ENCODE measurements at places on chromosomes 5 and 9. TPM values are rescaled to one million over a fixed set of nuclear protein-coding genes. Genes with fewer than 3 reads are reported as not detected.

TLX3 gene
- total RNA-seq, result not detected

ZDHHC11B gene
- total RNA-seq, result 5.6 TPM

C9orf85 gene
- 14.2 TPM for total RNA-seq

- no peak for DNase-seq
Observed at GRCh38 chr9:116157436-116158138, 4.0 kb downstream of the PAPPA start.

DNA sequence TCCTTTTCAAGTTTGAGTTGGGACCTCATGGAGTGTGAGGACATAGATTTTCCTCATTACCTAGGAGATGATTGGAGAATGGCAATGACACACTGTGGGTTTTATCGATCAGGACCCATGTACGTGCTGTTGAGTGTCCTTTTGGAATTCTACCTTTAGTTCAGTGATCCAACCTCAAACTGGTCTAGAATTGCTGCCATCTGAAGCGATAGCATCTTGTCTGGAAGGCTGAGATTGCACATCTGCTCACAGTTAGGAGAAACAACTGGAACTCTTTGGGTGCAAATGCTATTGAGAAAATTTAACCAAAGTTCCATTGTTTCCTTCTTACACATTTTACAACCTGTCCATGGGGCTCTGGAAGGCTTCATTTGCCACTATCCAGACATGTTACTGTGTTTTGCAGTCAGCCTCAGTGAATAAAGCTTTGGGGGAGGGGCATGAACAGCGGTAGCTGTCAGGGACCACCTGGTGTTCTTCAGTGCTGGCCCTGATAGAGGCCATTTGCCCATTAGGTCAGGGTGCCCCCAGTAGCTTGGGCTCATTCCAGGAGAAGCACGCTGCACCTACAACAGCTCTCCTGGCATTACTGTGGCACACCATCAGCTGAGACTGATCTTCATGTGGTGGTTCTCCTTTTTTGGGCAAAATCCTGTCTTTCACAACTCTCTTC lies 123.1 kb downstream of the PDE8B start:
- no peak for DNase-seq

- DNase-seq, result no peak
Observed at GRCh38 chr5:33659526-33660169, 218.9 kb downstream of the TARS1 start.

DNA sequence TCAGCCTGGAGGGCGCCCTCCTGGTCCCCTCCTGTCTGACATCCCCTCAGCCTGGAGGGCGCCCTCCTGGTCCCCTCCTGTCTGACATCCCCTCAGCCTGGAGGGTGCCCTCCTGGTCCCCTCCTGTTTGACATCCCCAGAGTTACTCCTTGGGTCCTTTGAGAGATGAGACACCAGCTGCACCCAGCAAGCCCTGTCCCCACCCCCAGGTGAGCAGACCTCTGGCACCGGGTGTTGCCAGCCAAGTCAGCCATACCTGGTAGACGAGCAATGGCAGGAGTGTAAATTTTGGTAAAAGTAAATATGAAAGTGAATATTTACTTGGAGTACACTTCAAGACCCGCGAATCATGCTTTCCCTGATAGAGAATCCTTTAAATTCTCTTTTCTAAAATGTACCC lies 25.4 kb downstream of the EXOC3 start:
- no peak for DNase-seq

GRCh38 chr9:120402741-120403542 lies 177.0 kb downstream of the CDK5RAP2 start:
- DNase-seq, result no peak

GRCh38 chr9:21434202-21435014 lies 5.8 kb upstream of the IFNA1 start:
- no peak for DNase-seq

DNA sequence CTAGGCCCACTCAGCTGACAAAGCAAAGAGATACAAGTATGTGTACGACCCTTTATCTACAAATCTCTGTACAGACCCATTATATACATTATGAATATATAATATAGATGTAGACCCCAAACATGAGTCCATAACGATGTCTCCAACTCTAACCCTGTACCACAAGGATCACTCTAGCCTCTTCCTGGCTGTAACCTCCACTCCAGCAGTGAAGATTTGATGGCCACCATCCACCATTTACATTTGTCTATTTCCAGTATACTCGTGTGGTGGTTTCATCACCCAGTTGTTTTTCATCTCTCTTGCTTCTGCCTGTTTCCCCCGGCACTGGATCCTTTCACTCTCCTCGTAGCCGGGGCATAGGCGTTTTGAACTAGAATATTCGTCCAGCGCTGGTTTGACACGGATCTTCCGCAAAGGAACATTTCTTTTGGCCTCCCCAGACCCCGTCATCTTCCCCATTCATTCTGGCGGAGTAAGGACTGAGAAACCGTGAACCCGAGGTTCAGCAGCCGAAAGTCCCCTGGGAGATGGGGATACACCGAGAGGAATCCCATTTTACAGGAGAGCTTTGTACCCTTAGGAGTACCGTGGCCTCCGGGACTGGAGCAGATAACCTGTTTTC lies 828 bp upstream of the TRIO start:
- DNase-seq, result no peak

Data from occipital lobe (tissue), 3 donors.